ENCODE measurements at places on chromosomes 16 and 17.

- DNase-seq, result no peak
Observed at GRCh38 chr16:16075488-16076422, 126.3 kb downstream of the ABCC1 start.

GRCh38 chr17:6701719-6702118 is 11.4 kb downstream of the SLC13A5 start:
- no peak for DNase-seq

GRCh38 chr17:78337244-78338109 is 22.4 kb downstream of the SOCS3 start:
- no peak for DNase-seq

- no peak for DNase-seq
Observed at GRCh38 chr17:15457723-15458094, 9.7 kb downstream of the CDRT4 start.

DNA sequence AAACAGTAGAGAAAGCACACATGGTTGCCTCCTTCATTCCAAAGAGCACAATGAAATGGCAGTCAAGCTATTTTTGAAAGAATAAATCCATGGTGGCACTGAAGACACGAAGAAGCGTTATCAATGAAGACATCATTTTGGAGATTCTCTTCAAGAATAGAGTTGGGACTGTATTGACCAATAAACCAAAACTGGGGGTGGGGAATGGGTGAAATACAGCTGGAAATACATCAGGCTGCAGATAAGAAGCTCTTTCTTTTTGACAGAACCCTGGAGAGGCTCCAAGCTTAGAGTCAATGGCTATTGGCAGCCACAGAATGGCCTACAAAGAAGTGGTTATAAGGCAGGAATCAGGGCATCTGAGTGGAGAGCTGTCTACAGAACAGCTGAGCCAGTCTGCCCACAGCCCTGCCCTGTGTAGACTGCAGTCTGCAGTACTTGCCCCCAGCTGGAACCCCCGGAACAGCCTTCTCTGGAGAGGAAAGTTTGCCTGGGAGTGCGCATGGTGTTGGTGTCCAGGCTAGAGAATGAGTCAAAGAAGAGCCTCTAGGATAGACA is 100.4 kb downstream of the STX8 start:
- no peak for DNase-seq

DNA sequence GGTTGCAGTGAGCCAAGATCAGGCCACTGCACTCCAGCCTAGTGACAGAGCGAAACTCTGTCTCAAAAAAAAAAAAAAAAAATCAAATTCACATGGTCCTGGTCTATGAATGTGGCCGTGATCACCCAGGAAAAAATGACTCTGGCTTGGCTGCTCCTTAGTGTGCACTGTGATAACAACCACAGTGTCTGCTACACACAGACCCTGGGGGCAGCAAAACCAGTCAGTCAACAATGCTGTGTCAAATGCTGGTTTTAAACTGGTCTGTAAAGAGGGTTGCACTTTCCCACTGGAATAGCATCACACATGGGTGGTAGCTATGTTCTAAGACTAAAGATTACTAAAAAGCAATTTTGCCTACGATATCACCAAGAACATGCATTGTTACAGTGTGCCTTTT is 71.0 kb downstream of the ARHGAP17 start:
- DNase-seq, result no peak

DNA sequence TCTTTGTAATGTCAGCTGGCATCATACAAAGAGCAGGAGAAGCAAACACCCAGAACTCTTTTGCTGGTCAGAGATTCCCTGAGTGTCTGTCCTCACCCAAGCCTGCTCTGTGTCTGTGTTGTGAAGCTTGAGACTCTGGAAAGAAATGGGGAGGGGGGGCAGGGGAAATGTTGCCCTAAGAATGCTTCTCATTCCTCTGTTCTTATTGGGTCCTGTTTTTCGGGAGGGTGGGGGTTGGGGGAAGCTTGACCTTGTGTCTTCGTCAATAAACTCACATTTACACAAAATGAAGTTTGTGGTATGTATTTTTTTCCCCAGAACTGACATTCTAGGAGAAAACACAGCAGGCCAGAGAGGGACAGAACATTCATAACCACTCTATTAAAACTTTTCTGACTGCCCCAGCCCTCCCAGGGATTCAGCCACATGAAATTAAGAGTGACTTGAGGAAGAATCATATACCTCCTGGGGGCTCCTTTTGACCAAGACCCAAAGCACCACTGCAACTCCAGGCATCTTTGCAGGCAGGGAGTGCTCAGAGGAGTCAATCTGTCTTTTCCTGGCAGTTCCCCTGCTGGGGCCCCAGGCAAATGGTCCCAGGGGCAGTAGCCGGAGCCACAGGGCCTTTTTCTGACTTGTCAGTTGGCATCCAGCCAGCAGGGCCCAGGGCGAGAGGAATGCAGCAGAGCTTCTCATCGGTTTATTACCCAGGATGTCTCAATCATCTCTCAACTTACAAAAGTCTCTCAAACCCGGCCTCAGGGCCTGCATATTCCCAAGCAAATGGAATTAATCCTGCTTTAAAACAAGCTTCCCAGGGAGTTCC is 5.1 kb upstream of the RASL10B start:
- DNase-seq, result no peak

- no peak for DNase-seq
Observed at GRCh38 chr17:39928858-39929645, 1.5 kb downstream of the LRRC3C start.

GRCh38 chr17:36625188-36625587 is 23.8 kb downstream of the MRM1 start:
- no peak for DNase-seq

Measured in SHP77 treated with DMSO at 0.1 percent for 48 hours (cell line).